ENCODE measurements at places on chromosomes 7 and 10. TPM values are rescaled to one million over a fixed set of nuclear protein-coding genes. Genes with fewer than 3 reads are reported as not detected.

DNA sequence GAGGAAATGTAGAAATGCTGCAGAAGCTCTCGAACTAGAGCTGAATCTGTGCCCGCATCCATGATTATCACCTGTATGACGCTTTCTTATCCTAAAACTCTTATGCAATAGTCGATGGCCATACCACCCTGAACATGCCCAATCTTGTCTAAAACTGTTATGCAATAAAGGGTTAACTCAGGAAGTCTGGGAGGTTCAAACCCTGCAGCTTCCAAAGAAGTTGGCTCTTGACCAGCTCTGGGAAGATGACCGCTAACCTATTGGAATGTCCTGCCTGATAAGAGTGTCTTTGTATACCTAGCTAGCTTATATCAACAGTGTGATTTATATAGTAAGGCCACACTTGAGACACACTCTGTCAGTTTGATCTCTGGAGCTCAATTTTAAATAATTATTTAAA is 3.4 kb upstream of the C10orf88 start:
- no peak for DNase-seq

GRCh38 chr7:18495412-18496340 is at the start of gene HDAC9:
HDAC9 (plus strand) TSS chr7:18495749; CDS start chr7:18496303, 554 bp downstream.
- peak; percentile 32 for DNase-seq

GRCh38 chr10:56240471-56240870 is 120.6 kb downstream of the ZWINT start:
- no peak for DNase-seq

GRCh38 chr10:3031490-3031889 is 35.9 kb upstream of the PFKP start:
- no peak for DNase-seq

DNA sequence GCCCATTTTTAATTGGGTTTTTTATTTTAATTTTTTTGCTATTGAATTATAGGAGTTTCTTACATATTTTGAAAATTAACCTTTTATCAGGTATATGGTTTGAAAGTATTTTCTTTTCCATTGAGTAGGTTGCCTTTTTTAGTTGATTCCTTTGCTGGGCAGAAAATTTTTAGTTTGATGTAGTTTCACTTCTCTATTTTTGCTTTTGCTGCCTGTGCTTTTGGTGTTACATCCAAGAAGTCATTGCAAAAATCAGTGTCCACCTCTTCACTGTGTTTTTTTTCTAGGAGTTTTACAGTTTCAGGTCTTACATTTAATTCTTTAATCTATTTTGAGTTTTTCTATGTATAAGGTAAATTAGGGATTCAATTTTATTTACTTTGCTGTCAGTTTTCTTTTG is 129.8 kb upstream of the FERD3L start:
- no peak for DNase-seq

DNA sequence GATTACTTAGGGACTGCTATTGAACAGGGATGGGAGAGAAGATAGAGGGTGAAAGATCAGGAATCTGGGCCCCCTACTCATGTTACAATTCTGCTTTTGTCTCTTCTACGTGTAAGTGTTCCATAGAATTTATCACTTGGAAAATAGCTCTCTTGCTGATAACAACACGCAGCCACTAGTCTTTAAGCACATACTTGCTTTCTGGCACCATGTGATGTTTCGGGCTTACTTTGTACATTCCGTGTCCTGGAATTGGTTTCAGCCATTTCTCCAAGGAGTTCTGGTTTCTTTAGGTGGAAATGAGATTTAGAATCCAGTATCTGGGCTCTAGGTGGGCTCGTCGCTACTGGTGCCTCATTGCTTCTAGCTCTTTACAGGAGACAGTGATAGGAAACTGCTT is 59.7 kb downstream of the TFAM start:
- DNase-seq = no peak

GRCh38 chr7:127177156-127177555 is 75.6 kb downstream of the GRM8 start:
- DNase-seq = no peak

DNA sequence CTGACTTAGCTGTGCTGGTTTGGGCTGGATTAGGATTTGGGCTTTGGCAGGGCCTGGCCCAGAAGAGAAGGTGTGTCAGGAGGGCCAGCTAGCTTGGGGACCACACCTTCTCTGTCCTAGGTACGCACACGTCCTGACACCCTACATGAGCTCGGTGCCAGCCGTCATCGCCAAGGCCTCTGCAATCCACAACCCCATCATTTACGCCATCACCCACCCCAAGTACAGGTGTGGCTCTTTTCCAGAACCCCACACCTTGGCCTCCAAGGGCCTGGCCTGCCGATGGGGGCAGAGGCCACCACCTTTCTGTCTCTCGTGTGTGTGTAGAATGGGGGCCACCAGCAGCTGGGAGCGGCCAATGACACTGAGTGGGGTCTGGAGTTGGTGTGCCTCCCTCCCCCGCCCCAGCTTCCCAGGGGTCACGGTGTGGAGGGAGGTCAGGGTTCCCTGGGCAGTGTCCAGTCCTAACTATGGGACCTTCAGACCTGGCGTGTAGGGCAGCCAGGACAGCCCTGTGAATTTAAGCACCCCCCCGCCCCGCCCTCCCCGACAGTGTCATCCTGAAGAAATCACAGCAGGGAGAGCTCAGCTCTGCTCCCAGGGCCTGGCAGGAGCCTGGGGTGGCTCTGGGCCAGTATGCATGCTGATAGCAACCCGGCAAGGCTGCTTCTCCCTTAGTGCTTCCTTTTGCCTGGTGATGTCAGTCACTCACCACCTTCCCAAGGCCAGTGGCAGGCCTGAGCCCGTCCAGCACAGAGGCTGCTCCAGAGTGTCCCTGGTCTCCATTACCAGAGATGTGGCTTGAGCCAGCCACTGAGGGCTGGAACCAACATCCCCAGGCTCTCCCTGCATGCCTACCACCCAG is 6.9 kb upstream of the LDB3 start:
- no peak for DNase-seq

GRCh38 chr7:7292085-7292484 is 109.7 kb downstream of the C1GALT1 start:
- no peak for DNase-seq

DNA sequence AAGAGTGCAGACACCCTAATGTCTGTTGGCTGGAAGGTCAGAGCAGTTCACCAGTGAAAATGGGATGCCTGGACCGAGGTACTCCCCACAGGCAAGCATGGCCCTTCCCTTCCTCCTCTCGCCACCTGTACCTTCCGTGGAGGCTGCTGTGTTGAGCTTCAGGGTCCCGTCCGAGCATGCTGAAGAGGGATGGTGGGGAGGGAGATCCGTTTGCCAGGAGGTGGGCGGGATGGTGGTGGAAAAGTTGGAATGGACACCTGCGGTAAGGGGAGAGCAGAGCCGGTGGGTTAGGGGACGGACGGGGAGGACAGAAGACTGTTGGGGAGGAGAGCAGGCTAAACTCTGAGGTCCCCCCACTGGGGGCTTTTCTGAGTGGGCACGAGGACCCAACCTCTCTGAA is 15.9 kb upstream of the ZNF777 start:
- no peak for DNase-seq

- peak; percentile 72 for DNase-seq
Observed at GRCh38 chr7:38656968-38657367, 25.8 kb upstream of the AMPH start.

GRCh38 chr7:918441-919113 is 35.9 kb downstream of the ADAP1 start:
- no peak for DNase-seq

DNA sequence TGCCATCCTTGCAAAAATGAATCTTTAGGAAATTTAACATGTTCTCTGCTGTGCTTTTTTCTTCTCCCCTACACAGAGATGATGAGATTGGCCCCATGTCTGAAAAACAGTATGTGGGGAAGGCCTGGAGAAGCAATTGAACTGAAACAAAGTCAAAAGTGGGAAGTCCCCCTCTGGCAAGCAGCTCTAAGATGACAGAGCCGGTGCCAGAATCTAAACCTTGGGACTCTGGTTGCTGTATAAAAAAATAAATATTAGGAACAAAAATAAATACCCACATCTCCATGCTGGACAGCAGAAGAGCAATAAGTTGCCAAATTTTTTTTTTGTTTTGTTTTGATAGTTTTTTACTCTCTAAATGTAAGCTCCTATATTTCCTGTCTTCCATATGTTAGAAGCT is 51.8 kb upstream of the TRIL start:
- DNase-seq = no peak

- DNase-seq = no peak
Observed at GRCh38 chr7:108972004-108972403, 402.3 kb downstream of the DNAJB9 start.

GRCh38 chr7:93958216-93958615 is 36.7 kb downstream of the GNG11 start:
- DNase-seq = no peak

DNA sequence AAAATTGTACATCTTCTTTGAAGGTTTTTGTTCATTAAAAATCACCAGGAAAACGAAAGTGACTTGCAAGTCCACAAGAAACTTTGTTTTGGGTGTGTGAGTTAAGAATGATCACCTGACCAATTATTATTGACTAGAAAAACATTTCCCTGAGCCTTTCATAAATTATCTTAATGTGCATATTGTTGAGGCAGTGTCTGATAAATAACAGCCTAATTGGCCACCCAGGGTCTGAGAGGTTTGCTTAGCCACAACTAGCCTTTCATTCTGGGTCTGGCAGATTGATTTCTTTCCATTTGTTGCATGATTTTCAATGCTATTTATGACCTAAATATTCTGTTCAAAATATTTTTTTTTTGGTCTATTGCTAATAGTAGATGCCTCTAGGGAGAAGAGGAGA is 152.8 kb downstream of the AUTS2 start:
- no peak for DNase-seq

GRCh38 chr10:78405231-78405630 is 371.6 kb downstream of the RPS24 start:
- DNase-seq = no peak

GRCh38 chr10:26857991-26858706 is 2.6 kb downstream of the ABI1 start:
- DNase-seq = peak; percentile 12

DNA sequence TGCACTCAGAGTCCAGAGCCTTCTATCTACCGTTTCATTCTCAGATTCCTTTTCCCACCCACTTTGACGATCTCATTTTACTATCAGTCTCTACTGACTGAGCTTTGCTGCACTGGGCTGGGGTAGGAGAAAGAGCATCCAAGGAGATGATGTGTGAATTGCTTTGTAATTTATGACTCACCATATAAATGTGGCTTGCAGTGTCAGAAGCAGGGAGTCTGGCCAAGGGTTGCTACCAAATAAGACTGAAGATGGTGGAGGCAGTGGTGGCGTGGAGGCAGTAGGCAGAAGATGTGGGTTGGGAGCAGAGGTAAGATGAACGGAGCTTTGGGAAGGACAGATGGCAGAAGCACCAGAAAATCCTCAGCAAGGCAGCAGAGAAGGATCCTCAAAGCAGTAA is 73.3 kb upstream of the AGK start:
- DNase-seq = no peak

INPP5A gene
- polyA plus RNA-seq = 2.9 TPM

CLDN3 gene
- polyA plus RNA-seq = not detected

FFAR4 gene
- polyA plus RNA-seq = 1.2 TPM

CPED1 gene
- 20.4 TPM for polyA plus RNA-seq

MYH16 gene
- polyA plus RNA-seq = not detected

AOC1 gene
- 0.16 TPM for polyA plus RNA-seq

SPDYE11 gene
- polyA plus RNA-seq = not detected

TET1 gene
- polyA plus RNA-seq = 0.06 TPM

PRKAR2B gene
- 3.5 TPM for polyA plus RNA-seq

GBX1 gene
- not detected for polyA plus RNA-seq

DNAJC30 gene
- polyA plus RNA-seq = 4.6 TPM

PRF1 gene
- polyA plus RNA-seq = 2.4 TPM
